ENCODE measurements at places on chromosomes 13 and 19.
A peak's percentile ranks its signal among the peaks of the same experiment; 100 is the strongest.

DNA sequence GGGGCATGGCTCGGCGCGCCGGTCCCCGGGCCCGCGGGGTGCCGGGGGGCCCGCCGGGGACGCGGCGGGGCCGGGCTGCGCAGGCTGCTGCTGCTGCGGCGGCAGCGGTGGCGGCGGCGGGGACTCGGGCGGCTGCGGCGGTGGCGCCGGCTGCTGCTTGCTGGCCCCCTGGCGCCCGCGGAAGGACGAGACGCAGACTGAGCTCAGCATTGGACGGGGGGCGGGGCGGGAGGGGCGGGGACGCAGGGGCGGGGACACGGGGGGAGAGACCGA is 368 bp downstream of the KCNC3 start:
- no peak for DNase-seq

GRCh38 chr13:31012655-31013024 is 80.2 kb downstream of the TEX26 start:
- no peak for DNase-seq

DNA sequence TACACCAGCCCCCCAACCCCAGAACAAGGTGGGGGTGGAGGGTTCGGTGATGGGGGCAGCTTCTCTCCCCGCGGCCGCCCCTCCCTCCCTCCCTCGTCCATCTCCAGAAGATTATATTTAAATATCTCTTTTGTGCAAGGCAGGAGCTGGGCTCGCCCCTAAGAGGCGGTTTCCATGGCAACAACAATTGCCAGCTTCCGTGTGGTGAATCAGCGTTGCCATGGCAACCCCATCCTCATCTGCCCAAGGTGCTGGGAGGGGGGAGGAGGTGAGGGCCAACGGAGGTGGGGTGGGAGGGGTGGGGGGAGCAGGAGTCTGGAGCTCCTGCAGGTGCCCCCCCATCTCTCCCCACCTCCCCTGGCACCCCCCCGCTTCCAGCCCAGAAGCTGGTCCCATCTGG is 46.4 kb downstream of the CELF5 start:
- no peak for DNase-seq

DNA sequence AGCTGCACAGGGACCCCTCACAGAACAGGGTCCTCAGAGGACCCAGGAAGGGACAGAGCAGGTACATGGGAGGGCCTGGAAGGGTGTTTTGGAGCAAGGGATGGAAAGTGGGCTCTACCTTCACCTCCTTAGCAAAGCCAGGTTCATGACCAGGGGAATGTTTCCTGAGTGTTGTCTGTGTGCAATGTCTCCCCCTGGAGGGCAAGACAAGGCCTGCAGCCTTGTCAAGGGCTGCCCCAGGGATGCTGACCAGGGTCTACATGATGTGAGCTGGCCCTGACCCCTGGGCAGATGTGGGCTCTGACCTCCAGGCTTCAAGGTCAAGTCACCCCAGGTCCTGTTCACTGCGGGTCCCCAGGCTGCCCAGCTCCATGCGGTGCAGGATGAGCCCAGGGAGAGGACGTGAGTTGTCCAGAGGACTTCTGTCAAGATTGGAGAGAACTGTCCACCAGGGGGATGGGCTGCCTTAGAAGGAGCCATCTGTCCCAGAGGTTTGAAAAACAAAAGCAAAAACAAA is 1.0 kb upstream of the CEACAM1 start:
- peak; percentile 70 for DNase-seq

DNA sequence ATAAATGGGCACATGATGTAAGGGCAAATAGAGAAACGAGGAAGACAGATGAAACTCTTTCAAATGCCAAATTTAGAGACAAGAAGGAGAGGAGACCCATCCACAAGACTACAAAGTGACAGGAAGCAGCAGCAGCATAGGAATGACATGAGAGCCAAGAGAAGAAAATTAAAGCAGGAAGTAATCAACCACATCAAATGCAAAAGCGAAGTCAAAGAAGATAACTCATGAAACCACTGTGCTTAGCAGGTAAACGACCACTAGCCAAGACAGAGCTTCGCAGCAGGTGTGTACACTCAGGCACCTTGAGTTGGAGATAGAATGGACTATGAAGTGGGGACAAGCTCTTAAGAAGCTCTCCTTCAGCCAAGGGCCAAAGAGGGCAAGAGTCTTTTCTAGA is 64.1 kb downstream of the KLF12 start:
- DNase-seq = no peak

- no peak for DNase-seq
Observed at GRCh38 chr19:14473978-14474578, 1.1 kb downstream of the PTGER1 start.

DNA sequence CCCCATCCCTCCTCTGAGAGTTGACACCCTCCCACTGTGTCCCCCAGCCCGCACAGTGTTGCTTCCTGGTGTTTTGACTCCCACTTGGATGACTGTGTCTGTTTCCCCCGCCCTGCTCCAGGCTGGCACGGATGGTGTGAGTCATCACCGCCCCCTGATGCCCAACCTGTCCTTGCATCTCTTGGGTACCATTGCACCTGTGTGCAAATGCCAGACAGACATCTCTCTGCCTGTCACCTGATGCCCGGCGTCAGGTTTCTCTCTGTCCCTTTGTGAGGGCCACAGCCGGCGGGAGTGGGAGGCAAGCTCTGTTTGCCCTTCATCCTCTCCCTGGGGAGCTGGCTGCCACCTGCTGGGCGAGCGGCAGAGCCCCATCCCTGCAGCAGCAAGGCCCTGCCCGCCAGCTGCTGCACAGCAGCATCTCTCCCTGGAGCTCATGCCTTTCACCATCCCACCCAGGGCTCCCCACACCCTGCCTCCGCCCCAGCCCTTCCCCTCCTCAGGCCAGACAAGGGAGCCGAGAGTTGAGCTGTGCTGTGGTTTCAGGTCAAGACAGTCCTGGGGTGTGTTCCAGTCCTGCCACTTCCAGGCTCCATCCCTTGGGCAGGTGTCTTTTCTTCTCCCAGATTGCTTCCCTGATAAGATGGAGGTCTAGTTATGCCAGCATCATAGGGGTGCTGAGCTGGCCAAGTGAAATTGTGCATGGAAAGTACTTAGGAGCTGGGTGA is 29.7 kb downstream of the NKPD1 start:
- no peak for DNase-seq
